ENCODE measurements at places on chromosomes 3 and 15.

DNA sequence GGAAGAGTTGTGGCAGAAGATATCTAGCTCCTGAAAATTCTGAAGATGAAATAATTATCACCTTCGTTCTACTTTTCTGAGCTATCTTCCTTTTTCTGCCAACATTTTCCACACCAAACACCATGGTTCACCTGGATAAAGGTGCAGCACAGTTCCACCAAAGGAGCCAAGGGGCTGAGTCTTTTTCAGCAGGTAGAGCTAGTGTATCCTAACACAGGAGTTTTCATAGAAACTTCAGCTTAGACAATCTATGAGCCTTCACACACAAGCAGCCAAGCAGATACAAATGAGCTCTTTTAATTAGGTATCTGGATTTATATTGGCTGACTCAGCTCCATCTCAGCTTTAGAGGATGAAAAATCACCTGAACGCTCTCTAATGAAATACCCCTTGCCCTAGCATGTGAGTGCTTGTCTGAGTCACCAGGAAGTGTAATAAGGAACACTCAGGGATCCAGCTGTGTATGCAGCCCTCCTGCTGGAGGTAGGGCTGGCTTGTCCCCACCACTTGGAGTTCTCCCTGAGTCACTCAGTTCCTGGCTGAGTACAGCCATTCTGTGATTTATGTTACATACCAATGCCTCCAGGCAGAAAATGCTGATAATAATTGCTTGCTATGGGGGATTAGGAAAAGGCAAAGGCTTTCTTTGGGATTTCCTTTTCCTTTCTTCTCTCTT lies 385.7 kb downstream of the LSAMP start:
- DNase-seq, result no peak

DNA sequence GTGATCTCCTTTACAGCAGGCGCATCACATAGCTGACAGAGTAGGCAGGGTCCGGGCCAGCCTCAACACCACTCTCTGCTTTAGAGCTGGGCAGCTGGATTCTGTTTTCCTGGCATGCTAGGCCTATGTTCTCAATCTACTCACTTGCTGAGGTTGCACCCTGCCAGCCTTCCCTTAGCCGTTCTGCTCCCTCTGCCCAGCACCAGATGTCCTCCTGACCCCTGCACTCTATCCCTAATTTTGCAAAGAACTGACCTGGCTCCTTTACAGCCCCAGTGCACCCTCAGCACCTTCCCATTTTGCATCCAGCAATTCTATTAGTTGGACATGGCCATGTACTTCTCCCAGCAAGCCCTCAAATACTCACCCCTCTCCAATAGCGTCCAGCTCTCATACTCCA lies 371.6 kb upstream of the WNT5A start:
- DNase-seq, result no peak

GRCh38 chr15:64837502-64837901 lies 4.2 kb upstream of the PLEKHO2 start:
- no peak for DNase-seq

DNA sequence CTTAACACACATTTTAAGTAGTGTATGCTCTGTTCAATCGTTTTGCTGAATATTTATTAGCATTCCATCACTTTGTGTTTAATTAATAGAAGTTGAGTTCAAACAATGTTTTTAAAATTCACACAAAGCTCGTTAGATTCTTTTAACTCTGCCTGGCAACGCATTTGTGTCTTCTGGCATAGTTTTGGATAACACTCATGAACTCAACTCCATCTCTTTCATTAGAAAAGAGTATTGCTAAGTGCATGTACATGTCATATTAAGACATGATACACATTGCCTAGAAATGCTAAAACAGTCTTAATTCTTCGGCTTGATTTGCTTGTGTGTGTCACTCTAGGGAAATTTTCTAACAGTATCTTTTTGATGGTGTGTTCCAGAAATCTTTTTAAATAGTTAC lies 15.7 kb downstream of the TSC22D2 start:
- DNase-seq, result no peak

DNA sequence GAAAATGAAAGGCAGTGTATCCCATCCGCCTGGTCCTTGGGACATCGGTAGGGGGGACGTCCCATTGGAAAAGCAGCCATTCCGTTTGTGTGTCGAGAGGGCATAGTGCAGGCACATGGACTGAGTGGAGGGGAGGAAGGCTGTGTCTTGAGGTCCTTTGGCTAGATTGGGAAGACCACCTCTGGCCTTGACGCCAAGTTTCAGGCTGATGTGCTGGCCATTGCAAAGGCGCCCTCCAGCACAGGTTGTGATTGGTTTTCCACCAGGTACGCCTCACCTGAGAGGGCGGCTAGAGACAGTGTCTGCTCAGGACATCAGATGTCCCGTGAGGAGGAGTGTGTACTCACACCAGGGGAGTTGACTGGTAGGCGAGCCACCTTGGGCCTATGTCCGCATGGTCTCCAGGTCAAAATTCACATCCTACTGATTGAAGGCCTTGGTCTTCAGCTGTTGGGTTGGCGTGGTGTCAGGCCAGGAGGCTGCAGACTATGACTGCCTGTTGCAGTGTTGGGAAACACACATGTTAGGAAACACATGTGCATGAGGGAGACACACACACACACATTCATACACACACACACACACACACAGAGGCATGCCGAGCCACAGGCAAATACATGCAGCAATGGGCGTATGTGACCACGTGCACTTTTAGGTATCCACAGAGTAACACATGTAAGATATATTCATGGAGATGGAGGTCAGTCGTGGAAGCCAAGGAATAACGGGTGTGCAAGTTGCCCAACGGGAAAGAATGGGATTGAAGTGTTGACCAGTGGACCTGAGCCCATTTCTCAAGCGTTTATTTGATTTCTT lies 98.4 kb downstream of the SNRPN start:
- no peak for DNase-seq
